LHCN-M2 (cell line): ENCODE measurements at places on chromosomes 2 and 18. TPM values are rescaled to one million over a fixed set of nuclear protein-coding genes. Genes with fewer than 3 reads are reported as not detected.

GRCh38 chr2:157746234-157746950 is 117.7 kb upstream of the ACVR1C start:
- DNase-seq = no peak

- DNase-seq = peak; percentile 35
These were observed 1.3 kb upstream of the SMAD2 start for GRCh38 chr18:47931718-47932103.

- no peak for DNase-seq
These were observed 62.1 kb downstream of the NDUFA10 start for GRCh38 chr2:239962890-239963591.

DNA sequence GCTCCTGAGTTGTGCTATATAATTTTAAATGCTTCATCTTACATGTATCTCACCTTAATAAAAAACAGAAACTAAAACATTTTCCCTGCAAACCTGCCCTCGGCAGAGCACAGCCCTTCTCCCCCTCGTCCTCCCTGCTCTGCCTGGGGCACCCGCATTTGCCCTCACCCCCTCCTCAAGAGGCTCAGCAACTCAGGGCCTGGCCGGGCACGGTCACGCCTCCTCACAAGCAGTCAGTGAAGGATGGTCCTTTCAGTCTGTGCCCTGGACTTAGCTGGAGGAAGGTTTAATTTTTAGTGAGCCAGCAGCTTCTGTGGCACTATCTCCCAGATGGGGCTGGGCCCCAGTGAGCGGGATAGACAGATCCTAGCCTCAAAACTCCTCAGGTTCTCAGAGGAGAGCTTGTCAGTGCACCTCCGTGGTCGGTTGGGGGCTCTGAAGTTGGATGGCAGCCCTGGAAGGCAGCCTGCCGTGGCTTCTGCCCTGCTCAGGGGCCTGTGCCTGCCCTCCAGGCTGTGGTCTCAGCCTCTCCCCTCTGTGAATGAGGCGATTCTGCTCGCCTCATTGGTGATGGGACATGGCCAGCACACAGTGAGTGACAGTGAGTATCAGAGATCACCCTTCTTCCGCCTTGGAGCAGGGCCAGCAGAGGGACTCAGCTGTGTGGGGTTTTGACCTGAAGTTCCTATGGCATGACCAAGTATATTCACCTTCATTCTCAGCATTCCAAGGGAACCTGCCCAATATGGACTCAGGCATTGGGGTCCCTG is 56.3 kb upstream of the AFF3 start:
- no peak for DNase-seq

- DNase-seq = no peak
These were observed 55.8 kb upstream of the MRPS9 start for GRCh38 chr2:104982111-104982510.

GRCh38 chr2:127097841-127098651 is 8.9 kb downstream of the BIN1 start:
- DNase-seq = no peak

The SPDYA gene
- 0.63 and 1.1 TPM in 2 replicates for total RNA-seq
